ENCODE measurements at places on chromosomes 1 and 21.

GRCh38 chr1:32336963-32337675 is 1.1 kb upstream of the MARCKSL1 start:
- peak; percentile 66 for DNase-seq

DNA sequence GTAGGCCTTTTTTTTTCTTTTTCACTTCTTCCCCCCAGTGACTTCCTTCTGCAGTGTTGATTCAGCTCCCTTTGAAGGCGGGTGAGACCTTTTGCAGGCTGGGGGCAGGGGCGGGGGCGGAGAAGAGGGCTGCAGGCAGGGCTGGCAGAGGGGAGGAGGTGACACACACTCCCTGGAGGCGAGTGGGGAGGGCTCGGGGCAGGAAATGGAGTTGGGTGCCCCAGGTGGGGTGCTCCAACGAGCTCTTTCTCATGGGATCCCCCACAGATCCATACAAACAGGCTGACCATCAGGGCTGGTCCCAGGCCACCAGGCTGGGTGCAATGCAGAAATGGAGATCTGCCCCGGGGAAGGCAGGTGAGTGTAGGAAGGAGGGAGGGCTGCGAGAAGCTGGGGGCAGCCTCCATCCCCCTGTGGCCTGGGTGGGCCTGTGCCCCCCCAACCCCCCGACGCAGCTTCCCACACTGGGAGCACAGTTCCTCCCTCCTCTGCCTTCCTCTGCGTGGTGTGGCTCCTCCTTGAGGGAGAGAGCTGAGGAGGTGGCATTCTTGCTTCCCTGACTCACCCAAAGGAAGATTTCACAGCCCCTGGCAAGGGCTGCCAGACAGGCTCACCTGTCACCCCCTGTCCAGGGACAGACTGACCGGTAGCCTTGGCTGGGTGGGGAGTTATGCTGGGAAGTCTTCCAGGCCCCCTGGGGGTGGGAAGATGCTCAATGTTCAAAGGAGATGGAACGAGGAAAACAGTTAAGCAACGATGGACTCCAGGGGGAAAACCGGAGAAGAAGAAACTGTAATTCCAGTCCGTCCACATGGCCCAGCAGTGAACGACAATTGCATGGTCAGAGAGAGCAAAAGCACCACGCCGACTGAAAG is 7.1 kb upstream of the ITGB2 start:
- DNase-seq: peak; percentile 89

DNA sequence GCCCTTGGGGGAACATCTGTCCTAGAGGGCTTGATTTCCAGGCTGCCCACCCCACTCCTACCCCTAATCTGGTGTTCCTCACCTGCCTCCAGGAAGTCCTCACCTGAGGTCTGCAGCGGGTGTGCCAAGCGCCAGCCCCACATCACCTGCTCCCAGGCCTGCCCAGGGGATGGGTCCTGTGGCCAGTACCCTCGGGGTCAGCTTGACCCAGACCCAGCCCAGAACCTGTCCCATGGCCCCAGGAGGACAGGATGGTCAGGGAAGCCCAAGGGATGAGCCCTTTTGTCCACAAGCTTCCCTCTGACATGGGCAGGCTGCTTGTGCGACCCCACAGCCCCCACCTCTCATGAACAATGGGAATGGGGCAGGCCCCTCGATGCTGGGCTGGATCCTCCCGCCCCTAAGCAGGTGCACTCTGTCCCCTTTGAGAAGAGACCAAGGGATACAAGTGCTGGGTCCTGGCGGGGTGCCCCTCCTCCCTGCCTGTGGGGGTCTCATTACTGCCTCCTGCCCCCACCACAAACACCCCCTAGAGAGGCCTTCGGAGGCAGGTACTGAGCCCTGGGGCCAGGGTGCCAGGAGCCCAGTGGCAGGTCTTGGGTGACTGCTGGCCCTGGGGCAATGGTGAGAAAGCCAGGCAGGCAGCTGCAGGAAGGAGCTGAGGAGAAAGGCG is 3.2 kb downstream of the MIB2 start:
- no peak for DNase-seq

DNA sequence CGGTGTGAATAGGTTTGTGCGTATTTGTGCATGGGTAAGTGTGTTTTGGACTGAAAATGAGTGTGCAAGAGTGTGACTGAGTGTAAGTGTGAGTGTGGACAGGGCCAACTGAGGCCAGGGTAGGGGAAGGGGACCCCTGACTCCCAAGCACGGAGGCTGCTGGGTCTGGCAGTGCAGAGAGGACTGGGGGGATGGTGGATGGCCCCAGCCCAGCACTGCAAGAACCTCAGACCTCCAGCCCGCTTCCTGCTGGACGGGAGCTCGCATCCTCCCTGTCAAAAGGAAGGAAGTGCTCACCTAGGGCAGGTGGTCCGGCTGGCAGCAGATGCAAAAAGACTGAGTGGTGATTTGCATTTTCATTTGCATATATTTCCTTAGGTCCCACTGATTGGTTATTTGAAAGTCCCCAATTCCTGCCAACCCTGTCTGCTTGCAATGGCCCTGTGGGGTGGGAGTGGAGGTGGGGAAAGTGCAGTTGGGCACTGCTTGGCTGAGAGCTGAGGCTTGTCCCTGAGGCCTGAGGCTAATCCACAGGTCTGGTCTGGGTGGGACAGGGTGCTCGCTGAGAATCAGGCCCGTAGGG is 42.8 kb upstream of the CASZ1 start:
- no peak for DNase-seq

- peak; percentile 19 for DNase-seq
Measured at GRCh38 chr21:40049931-40050290, 182.7 kb downstream of the PCP4 start.

- no peak for DNase-seq
Measured at GRCh38 chr1:33338048-33338439, 17.1 kb upstream of the A3GALT2 start.

DNA sequence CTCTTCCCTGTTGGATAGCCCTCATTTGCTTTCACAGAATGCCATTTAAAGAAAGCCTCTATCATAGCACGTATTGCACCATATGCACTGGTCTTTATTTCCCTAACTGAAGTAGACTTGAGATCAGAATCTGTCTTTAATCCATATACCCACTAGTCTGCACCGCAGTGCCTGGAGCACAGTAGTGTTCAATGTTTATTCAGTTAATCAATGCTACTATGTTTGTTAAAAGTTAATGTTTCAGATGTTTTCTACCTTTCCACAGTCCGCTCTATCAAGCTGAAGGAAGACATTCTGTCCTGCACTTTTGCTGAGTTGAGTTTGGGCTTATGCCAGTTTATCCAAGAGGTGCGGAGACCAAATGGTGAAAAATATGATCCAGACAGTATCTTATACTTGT is 139.2 kb downstream of the ZMYM4 start:
- no peak for DNase-seq

DNA sequence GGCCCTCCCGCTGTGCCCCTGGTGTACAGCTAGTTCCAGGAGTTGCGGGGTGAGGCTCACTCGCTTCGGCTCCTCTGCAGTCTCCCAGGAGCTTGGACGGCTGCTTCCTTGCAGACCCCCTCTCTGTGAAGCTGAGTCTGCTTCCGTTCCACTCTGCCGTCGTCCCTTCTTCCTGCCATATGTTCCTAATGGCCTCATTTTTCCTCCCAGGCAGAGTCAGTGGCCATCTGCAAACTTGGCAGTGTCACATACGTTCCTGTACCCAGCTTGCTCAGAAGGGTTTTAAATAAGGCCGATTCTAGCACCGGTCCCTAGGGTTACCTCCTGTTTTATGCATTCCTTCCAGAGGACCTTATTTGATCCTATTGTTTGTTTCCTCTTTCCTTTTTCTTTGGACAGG is 21.3 kb downstream of the ACTL8 start:
- no peak for DNase-seq

DNA sequence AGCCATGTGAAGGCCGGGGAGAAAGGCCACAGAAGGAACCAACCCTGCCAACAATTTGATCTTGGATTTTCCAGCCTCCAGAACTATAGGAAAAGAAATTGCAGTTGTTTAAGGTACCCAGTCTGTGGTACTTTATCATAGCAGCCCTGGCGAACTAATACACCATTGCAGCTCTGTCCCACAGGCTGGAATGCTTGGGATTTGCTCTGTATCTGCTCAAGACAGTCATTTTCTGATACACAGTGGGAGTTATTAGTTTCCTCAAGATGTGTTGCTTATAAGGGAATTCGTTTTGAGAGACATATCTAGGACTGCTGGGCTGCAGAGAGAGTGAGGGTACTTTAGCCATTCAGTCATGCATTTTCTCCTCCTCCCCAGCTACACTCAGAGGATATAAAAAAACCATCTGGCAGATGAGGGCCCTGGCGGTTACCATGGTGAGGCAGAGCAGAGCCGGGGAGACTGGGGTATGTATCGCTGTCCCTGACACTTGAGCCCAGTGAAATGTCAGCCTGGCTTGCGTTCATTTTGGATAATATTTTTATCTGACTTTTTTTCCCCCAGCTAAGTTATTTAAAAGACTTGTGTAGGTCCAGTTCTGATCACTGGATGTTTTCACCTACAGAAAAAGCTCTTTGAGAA is 104.6 kb downstream of the DIRAS3 start:
- no peak for DNase-seq

DNA sequence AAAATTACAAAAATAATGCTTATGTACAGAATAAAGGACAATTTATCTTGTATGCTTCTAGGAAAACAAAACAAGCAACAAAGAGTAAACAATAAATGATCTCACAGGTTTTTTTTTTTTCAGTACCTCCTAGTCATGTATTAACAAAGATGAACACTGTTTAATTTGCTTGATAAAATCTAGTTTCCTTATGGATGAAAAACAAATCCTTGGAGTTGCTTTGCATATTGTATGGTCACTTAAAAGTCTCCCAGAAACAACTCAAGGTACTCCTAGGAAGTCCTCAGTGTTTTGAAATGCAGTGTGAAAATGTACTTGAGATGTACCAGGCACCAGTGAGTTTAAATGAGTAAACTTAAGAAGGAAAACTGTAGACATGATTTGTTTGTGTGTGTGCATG is 686.0 kb upstream of the BRINP3 start:
- no peak for DNase-seq

- no peak for DNase-seq
Measured at GRCh38 chr1:233679030-233679429, 65.1 kb downstream of the KCNK1 start.

DNA sequence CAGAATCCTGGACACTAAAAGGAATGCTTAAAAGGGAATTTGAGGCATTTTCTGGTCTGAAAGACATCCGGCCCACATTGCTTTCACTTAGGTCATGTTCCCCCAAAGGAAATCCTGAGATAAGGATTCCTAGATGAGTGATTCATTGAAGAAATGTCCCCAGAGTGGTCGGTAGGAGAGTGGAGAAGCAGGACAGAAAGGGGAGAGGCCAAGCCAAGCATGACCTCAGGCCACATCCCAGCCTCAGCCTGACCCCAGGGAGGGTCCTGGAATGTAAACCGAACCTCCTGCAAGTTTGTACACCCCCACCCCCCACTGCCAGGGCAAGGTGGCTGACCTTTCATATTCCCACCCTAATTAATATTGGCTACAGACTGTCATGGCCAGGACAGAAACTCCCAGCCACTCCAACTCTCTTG is 16.6 kb downstream of the HIVEP3 start:
- DNase-seq: peak; percentile 79

- no peak for DNase-seq
Measured at GRCh38 chr1:22850681-22851080, 122.0 kb downstream of the LACTBL1 start.

GRCh38 chr1:46132529-46133180 is at the start of gene PIK3R3:
PIK3R3 (minus strand) TSS chr1:46132629; CDS start chr1:46131952, 677 bp downstream.
- peak; percentile 97 for DNase-seq

- DNase-seq: no peak
Measured at GRCh38 chr21:44253832-44254710, 7.6 kb downstream of the DNMT3L start.

- DNase-seq: peak; percentile 88
Measured at GRCh38 chr1:41955461-41956159, 36.9 kb upstream of the HIVEP3 start.

- peak; percentile 41 for DNase-seq
Measured at GRCh38 chr1:226046240-226046639, 16.3 kb upstream of the H3-3A start.

GRCh38 chr1:78060857-78061563 is 15.2 kb downstream of the GIPC2 start:
- no peak for DNase-seq

DNA sequence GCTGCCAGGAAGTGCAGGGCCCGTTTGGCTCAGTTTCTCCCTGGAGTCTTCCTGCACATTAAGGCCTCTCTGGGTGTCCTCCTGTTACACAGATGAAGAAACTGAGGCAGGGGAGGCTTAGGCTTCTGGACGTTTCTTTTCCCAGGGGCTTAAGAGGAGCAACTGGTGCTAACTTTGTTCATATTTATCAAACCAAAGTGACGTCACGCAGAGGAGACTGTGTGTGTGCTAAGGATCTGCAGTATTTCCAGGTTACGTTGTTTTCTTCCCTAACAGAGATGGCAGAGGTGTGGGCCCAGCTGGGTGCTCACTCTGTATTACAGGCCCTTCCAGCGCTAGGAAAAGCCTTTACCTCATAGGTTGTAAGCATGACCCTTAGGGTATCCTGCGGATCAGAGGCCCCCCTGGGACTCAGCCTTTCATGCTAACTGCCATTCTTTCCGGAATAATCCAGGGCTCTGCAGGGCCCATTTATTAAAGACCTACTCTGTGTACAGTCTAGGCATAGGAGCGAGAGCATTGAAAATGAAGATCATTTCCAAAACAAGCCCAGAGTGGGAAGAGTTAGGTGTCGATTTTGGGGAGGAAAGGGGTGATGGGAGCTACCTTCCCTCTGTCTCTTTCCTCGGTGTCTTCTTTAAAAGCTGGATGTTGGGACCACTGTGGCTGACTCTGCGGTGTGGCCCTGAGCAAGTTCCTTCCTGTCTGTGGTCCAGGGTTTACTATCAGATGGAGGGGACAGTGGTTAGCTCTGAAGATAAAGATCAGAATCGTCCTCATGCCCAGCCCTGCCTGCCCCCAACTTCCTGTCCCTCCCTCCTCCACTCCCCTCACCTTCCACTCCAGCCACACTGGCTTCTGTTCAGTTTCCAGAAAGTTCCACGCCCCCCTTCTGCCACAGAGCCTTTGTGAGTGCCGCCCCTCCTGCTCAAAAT is 4.6 kb downstream of the AGTRAP start:
- DNase-seq: no peak

DNA sequence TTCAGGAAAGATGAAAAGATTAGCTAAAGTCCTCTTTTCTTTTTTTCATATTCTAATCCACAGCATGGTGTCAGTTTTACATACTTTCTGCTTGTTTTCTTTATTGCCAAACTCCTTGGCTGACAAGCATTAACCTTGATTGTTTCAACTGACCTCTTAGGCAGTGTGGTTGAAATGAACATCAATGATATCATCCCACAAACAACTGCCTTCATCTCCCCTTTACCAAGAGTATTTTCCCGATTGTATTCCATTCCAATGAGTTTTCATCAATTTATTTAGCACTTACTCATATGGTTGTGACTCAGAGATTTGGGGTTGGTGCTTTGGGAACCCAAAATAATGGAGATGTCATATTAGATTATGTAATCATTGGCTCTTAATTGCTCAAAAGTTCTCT is 71.8 kb downstream of the SPAG17 start:
- no peak for DNase-seq

GRCh38 chr1:41486371-41487125 is 2.1 kb upstream of the EDN2 start:
- DNase-seq: peak; percentile 96

- DNase-seq: no peak
Measured at GRCh38 chr1:203390298-203390697, 39.4 kb upstream of the FMOD start.
